SJCRH30 (cell line): ENCODE measurements at places on chromosomes 2 and 18.

- no peak for DNase-seq
These were observed 32.7 kb downstream of the SPIRE1 start for GRCh38 chr18:12625241-12625640.

DNA sequence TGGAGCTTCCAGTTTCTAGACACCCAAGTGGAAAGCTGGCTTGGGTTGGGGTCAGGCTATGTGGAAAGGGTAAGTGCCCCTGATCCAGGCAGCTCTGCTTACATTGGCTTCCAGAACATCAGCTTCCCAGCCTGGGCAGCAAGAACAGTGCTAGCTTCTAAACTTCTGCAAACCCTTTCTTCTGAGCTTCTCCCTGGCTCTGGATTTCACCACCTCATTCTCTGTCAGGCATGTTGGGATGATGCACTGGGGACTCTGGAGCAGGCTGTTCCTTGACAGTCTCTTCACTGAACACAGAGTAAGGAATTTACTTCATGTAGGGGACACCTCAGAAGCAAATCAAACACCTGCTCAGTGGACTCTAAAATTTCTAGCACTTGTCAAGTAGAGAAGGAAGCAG is 72.8 kb downstream of the LYPD1 start:
- DNase-seq, result no peak

DNA sequence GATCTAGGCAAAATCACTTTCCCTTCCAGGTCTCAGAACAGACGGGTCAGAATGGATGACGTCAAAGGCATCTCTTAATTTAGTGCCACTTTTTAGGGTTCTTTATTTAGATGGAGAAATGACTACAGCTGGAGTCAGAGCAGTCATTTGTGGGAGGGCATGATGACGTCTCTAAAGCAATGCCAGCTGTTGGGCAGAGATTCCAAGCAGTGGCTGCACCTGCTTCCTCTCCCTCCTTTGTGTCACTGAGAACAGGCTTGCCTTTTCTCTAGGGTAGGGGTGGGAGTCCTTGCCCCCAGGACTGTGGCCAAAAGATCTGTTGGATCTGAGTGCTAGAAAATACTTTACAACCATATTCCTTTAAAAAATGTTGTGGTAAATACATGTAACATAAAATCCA is 28.7 kb upstream of the SKOR2 start:
- no peak for DNase-seq

- DNase-seq, result peak; percentile 26
These were observed 137.7 kb downstream of the IRS1 start for GRCh38 chr2:226661789-226662545.

DNA sequence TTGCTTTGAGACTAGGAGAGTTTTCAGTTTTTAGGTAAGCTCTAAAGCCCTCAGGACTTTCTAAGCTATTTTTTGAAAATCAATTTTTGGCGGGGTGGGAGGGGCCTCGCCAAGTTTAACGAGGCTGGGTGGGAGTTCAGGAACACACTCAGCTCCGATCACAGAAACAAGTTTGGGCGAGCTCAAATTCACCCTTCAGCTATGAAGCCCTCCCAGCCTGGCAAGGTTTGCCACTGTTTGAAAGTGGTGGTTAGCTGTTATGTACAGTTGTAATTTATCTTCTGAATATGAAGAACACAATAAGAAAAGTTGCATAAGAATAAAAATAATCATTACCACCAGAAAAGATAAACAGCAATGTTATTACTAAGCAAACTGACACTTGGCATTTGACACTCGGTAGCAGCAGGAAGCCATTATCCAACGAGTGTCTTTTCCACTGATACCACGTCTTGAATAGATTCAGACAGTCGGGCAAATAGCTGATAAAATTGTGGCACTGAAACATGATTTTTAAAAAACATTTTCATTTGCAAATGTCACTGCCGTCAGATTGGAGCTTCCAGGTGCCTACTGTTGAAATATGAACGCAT is 59.8 kb downstream of the KCTD1 start:
- no peak for DNase-seq

DNA sequence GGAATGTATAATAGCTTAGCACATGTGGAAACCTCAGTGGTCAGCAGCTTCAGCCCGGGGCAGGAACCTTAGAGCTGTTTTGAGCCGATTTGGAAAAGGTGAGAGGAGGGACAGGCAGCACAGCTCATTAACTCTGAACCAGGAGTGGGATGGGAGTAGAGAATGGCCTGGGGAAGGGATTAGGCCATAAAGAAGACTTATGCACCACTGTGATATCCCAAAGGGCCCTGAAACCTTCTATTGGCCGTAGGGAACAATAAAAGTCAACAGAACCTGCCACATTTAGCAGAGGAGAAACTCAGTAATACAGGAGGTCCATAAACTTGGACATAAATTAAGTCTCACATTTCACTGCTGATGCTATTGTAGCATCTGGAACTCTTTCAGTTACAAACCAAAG is 124.2 kb upstream of the REV1 start:
- DNase-seq, result no peak

DNA sequence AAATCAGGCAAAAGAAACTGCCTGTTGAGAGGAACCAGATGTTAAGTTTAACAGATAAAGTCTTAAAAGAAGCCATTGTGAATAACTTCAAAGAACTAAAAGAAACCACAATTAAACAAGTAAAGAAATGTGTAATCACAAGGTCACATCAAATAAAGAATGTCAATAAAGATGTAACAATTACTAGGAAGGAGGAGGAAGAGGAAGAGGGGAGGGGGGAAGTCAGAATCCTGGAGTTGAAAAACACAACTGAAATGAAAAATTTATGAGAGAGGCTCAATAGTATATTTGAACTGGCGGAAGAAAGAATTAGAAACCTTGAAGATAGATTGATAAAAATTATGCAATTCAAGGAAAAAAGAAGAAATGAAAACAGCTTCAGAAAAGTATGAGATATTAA is 88.4 kb upstream of the CRIM1 start:
- DNase-seq, result no peak
